ENCODE measurements at places on chromosomes 7 and 10. TPM values are rescaled to one million over a fixed set of nuclear protein-coding genes. Genes with fewer than 3 reads are reported as not detected.

ITIH5 gene
- total RNA-seq = not detected

AS3MT gene
- 0.98 TPM for total RNA-seq

GPRIN2 gene
- not detected for total RNA-seq

PTN gene
- not detected for total RNA-seq

ARMS2 gene
- not detected for total RNA-seq

KIAA1217 gene
- total RNA-seq = 10.9 TPM

PLEKHS1 gene
- total RNA-seq = under 0.01 TPM

PRF1 gene
- total RNA-seq = not detected

KNDC1 gene
- not detected for total RNA-seq

Data from vein endothelial cell (primary cell).